ENCODE measurements at places on chromosomes 6 and 20.

- DNase-seq, result peak; percentile 91
These were observed 33.5 kb downstream of the TPBG start for GRCh38 chr6:82396964-82397751.

- peak; percentile 81 for DNase-seq
These were observed 129.1 kb downstream of the PACRG start for GRCh38 chr6:162856885-162857284.

DNA sequence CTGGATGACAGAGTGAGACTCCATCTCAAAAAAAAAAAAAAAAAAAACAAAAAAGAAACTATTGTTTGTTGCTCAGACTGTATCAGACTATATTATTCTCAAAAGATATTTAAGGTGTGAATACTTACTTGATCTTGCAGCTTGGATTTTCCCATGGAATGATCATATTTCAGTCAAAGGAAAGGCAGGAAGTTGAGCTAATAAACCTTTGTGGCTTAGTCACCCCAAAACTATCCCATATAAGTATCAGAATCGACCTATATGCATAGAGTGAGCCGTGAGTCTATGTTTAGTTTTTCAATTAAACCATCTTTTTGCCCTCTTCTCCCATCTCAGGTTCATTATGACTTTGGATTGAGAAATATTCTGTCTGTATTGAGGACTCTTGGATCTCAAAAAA lies 152.6 kb downstream of the DNAH8 start:
- DNase-seq, result no peak

GRCh38 chr20:9918348-9918747 lies 79.5 kb upstream of the PAK5 start:
- no peak for DNase-seq
